Trophoblast cell (in vitro differentiated cells and primary cell): ENCODE measurements at places on chromosomes 2 and 18.

DNA sequence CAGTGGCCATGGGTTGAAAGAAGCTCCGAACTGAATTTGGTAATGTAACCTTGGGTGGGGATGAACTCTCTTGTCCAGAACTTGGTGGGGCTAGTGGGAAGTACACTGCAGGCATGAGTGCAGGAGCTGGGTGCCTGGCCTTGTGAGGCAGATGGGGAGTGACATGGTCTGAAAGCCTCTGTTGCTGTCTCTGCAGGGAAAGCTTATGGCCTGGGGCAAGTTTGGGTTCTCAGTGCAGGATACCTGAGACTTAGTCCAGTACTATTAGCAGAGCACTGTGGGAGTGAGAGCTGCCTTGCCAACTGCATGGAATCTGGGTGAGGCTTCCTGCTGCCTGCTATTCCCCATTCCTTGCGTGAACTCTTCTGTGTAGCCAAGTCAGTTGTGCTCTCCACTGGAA, 1620.9 kb upstream of the NXPH2 start:
- H3K36me3 ChIP-seq = no peaks in the 10 kb centered on the region
- peak overlapping the region; percentile 28 for H3K27ac ChIP-seq
- H3K4me3 ChIP-seq = no peak overlapping the region

DNA sequence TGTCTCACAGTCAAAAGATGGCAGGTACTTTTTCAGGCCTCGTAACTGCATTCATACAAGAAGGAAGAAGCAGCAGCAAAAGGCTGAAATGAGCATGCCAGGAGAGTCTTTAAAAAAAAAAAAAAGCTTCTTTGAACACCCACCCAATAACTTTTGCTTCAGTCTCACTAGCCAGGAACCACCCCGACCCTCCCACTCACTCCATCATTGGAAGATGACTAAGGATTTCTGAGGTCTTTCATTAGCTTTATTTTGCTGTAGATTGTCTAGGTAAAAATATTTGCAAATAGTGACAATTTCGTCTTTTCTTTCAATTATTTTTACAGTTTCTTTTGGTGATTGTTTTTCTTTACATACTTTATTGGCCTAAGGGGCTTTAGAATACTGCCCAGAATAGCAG, 37.9 kb downstream of the RBBP8 start:
- DNase-seq = no peak
- no peak overlapping the region for H3K4me3 ChIP-seq
- H3K4me1 ChIP-seq = no peaks in the 10 kb centered on the region
- H3K27me3 ChIP-seq = no peaks in the 10 kb centered on the region
- H3K36me3 ChIP-seq = no peaks in the 10 kb centered on the region
- H3K27ac ChIP-seq = no peak overlapping the region

GRCh38 chr18:78643981-78644380, 335.6 kb upstream of the SALL3 start:
- no peaks in the 10 kb centered on the region for H3K36me3 ChIP-seq
- H3K27ac ChIP-seq = no peak overlapping the region
- H3K4me1 ChIP-seq = peaks cover 6% of the 10 kb centered on the region

- H3K36me3 ChIP-seq = no peaks in the 10 kb centered on the region
- no peaks in the 10 kb centered on the region for H3K4me1 ChIP-seq
- H3K27ac ChIP-seq = no peak overlapping the region
- H3K27me3 ChIP-seq = no peaks in the 10 kb centered on the region
Measured at GRCh38 chr2:137000811-137001210, 235.5 kb downstream of the THSD7B start.

GRCh38 chr2:198191651-198192050, 387.3 kb downstream of the PLCL1 start:
- H3K4me3 ChIP-seq = no peak overlapping the region
- H3K27me3 ChIP-seq = no peaks in the 10 kb centered on the region
- H3K36me3 ChIP-seq = no peaks in the 10 kb centered on the region
- no peaks in the 10 kb centered on the region for H3K4me1 ChIP-seq

DNA sequence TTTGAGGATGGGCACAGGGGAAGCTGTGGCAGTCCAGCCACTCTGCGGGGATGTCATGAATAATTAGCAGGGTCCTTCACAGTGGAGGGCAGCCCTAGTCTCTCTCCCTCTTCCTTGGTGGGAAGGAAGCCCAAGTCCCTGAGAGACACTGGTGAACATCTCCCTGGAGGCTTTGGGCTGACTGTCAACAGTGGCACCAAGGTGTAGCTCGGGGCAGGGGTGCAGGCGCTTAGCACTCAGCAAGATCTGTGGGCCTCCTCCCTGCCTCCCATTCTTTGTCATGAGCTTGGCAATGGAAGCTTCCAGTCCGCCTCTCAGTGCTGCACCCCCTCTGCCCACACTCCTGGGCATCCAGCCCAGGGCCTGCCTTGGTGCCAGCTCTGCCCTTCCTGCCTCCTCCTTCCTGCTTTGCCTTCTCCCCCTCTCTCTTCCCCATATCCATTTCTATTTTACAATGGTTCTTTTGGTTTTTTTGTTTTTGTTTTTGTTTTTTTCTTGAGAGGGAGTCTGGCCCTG, 59.4 kb downstream of the STEAP3 start:
- no peak for DNase-seq
- H3K4me3 ChIP-seq = no peak overlapping the region
- H3K27me3 ChIP-seq = no peaks in the 10 kb centered on the region
- no peaks in the 10 kb centered on the region for H3K36me3 ChIP-seq
- H3K27ac ChIP-seq = no peak overlapping the region

GRCh38 chr18:80181642-80182461, 65.5 kb downstream of the PARD6G start:
- H3K27ac ChIP-seq = no peak overlapping the region
- DNase-seq = no peak
- H3K4me3 ChIP-seq = no peak overlapping the region
- H3K4me1 ChIP-seq = no peaks in the 10 kb centered on the region
- H3K36me3 ChIP-seq = no peaks in the 10 kb centered on the region

DNA sequence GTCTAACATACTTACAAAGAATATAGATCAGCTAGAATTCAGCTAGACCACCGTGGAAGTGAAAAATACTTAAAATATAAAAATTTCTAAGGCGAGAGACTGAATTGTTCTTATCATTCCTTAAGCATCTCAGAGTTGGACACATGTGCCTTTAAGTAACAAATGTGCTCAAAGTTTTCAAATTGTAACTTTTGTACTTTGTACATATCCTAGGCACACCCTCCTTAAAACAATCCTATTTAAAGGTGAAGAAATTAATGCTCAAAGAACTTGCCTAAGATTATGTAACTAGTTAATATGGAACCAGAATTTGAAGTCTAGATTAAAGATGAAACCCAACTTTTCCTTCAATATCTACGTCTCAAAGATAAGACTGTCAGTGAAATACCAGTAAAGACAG, 74.1 kb downstream of the EML4 start:
- H3K27ac ChIP-seq = no peak overlapping the region
- H3K36me3 ChIP-seq = no peaks in the 10 kb centered on the region
- H3K27me3 ChIP-seq = no peaks in the 10 kb centered on the region

GRCh38 chr2:25109822-25110221, 58.6 kb downstream of the POMC start:
- DNase-seq = no peak
- H3K4me1 ChIP-seq = no peaks in the 10 kb centered on the region
- H3K36me3 ChIP-seq = no peaks in the 10 kb centered on the region
- no peak overlapping the region for H3K27ac ChIP-seq
- H3K4me3 ChIP-seq = no peak overlapping the region

- peak overlapping the region; percentile 61 for H3K4me3 ChIP-seq
- DNase-seq = no peak
- peaks cover 5% of the 10 kb centered on the region for H3K4me1 ChIP-seq
- H3K27me3 ChIP-seq = no peaks in the 10 kb centered on the region
- H3K36me3 ChIP-seq = peaks cover 30% of the 10 kb centered on the region
Measured at GRCh38 chr2:233288663-233289062, 19.0 kb upstream of the SAG start.

DNA sequence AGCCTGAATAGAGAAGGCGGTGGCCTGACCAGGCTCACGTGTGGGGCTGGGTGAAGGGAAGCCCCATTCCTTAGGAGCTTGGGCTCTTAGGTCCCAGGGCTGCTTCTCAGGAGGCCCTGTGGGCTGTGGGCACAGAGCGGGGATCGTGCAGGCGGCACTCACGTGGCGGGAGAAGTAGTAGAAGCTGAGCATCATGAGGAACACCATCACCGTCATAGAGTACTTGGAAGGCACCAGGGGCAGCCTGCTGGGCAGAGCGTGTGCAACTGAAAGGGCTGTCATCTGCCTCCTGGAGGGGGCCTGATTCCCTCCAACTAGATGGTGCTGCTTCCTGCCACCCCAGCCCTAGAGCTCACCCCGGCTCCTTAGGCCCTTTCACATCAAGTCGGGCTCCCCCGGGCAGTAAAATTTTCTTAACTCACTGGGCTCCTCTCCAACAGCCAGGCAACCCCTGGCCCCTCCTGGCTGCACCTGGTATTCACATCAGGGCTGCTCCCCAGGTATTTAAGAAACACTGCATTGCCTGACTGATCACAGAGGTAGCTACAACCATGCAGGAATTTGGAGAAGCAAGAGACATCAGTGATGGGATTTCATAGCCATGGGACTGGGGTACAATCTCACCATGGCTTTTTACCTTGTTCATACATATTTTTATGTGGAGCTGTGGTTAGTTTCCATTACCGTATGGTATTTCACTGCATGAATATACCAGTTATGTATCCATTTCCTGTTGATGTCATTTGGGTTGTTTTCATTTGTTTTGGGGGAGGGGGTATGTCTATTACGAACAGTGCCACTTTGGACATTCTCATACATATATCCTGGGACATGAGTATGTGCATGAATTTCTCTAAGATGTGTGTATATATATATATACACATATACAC, 32.9 kb downstream of the CENPO start:
- H3K4me3 ChIP-seq = no peak overlapping the region
- H3K27me3 ChIP-seq = no peaks in the 10 kb centered on the region
- H3K27ac ChIP-seq = no peak overlapping the region
- peaks cover 10% of the 10 kb centered on the region for H3K36me3 ChIP-seq
- no peak for DNase-seq
- no peaks in the 10 kb centered on the region for H3K4me1 ChIP-seq

- H3K27me3 ChIP-seq = no peaks in the 10 kb centered on the region
- H3K36me3 ChIP-seq = peaks cover 2% of the 10 kb centered on the region
- no peaks in the 10 kb centered on the region for H3K4me1 ChIP-seq
- H3K27ac ChIP-seq = no peak overlapping the region
- H3K4me3 ChIP-seq = no peak overlapping the region
Measured at GRCh38 chr2:179995741-179996515, 11.2 kb downstream of the CWC22 start.

DNA sequence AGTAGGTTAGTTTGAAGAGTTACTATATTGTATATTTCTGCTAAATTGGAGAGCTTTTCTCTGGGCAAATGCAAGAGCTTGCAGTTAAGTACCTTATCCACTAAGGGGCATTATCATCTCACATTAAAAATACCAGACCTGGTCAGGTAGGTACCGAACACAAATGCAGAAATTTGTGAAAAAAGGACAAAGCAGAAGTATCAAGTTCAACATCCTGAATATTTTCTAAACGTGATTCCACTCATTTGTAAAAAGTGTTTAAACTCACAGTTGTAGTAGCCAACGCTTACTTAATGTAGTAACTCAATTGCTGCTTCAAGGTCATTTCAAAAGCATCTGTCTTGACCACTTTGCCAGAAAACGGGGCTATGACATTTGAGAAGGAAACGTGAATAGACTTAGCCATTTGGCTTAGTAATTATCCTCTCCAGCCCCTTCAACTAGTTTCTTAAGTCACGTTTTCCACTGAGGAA, 52.1 kb downstream of the CYRIA start:
- H3K27ac ChIP-seq = no peak overlapping the region
- peaks cover 9% of the 10 kb centered on the region for H3K36me3 ChIP-seq
- peaks cover 10% of the 10 kb centered on the region for H3K4me1 ChIP-seq
- no peak overlapping the region for H3K4me3 ChIP-seq
- no peaks in the 10 kb centered on the region for H3K27me3 ChIP-seq

- H3K27ac ChIP-seq = peak overlapping the region; percentile 79
- H3K4me3 ChIP-seq = no peak overlapping the region
Measured at GRCh38 chr2:178279142-178279541, 84.8 kb downstream of the OSBPL6 start.

GRCh38 chr2:38505779-38506178, 96.9 kb downstream of the HNRNPLL start:
- H3K4me1 ChIP-seq = peaks cover 5% of the 10 kb centered on the region
- H3K27ac ChIP-seq = no peak overlapping the region
- no peak overlapping the region for H3K4me3 ChIP-seq
- no peaks in the 10 kb centered on the region for H3K36me3 ChIP-seq
- peak; percentile 3 for DNase-seq

- no peak overlapping the region for H3K27ac ChIP-seq
- no peak for DNase-seq
- no peak overlapping the region for H3K4me3 ChIP-seq
- H3K27me3 ChIP-seq = no peaks in the 10 kb centered on the region
- peaks cover 2% of the 10 kb centered on the region for H3K4me1 ChIP-seq
Measured at GRCh38 chr2:178271629-178272333, 77.5 kb downstream of the OSBPL6 start.

DNA sequence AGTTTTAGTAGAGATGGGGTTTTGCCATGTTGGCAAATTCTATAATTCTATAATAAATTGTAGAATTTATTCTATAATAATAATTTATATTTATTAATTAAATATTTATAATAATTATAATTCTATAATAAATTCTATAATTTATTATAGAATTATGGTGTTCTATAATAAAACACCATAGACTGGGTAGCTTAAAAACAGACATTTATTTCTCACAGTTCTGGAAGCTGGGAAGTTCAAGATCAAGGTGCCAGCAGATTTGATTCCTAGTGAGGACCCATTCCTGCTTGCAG, 130.9 kb upstream of the PELI1 start:
- H3K4me3 ChIP-seq = no peak overlapping the region
- H3K27ac ChIP-seq = no peak overlapping the region
- no peaks in the 10 kb centered on the region for H3K36me3 ChIP-seq
- no peaks in the 10 kb centered on the region for H3K27me3 ChIP-seq
- H3K4me1 ChIP-seq = peaks cover 37% of the 10 kb centered on the region
- DNase-seq = no peak

DNA sequence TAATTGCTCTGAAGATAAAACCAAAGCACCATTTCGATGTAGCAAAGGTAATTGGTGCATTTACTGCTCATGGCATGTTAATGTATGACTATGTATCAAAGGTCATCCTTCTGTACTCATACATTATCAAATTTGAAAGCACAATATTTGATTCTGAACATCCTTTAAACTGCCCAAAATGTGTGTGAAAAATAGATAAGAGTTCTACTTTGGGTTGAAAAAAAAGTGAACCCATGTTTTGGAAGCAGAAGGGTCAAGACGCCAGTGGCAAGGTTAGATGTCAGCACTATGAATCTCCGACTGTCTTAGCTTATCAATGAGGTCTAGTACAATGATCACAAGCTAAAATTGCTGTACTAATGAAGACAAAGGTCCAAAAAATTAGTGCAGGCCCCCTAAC, 83.1 kb downstream of the LNPK start:
- no peak overlapping the region for H3K4me3 ChIP-seq
- no peak for DNase-seq
- H3K4me1 ChIP-seq = no peaks in the 10 kb centered on the region
